NCI-H1417 (cell line): ENCODE measurements at places on chromosomes 4 and X.

DNA sequence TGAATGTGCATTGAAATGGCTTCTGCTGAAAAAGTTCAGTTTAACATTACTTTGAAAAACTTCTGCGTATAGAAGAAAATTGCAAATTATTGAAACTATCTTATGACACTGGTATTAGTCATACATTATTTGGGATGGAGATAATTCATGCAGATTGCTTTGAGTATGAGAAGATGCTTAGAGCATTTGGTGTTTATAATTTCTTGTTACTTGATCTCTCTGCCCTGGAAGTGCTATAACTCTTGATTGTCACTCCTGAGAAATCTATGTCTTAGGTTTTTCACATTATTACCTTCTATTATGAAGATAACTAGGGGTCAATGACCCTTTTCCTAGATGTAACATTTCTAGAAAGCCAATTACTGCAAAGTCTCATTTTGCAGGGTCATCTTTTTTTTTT lies 36.4 kb downstream of the TMEM131L start:
- no peak for DNase-seq

DNA sequence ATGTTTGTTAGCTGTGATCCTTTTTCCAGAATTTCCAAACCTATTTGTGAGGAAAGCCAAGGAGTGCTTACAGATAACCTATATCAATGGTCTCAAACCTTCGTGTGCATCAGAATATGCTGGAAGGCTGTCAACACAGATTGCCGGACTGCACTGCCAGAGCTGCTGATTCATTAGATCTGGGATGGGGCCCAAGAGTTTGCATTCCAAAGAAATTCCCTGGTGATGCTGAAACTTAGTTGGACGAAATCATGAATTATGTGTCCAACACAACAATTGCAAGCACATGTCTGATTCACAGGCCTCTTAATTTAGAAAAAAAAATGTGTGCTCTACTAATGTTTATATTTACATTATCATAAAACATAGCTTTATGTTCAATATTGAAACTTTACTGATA lies 544.0 kb upstream of the AMOT start:
- DNase-seq = no peak

- peak; percentile 76 for DNase-seq
These were observed 53.4 kb downstream of the ZNF518B start for GRCh38 chr4:10403633-10404445.

- no peak for DNase-seq
These were observed 54.7 kb downstream of the FAM193A start for GRCh38 chr4:2591189-2591588.

- no peak for DNase-seq
These were observed 389.7 kb downstream of the SPRY1 start for GRCh38 chr4:123786163-123786915.

DNA sequence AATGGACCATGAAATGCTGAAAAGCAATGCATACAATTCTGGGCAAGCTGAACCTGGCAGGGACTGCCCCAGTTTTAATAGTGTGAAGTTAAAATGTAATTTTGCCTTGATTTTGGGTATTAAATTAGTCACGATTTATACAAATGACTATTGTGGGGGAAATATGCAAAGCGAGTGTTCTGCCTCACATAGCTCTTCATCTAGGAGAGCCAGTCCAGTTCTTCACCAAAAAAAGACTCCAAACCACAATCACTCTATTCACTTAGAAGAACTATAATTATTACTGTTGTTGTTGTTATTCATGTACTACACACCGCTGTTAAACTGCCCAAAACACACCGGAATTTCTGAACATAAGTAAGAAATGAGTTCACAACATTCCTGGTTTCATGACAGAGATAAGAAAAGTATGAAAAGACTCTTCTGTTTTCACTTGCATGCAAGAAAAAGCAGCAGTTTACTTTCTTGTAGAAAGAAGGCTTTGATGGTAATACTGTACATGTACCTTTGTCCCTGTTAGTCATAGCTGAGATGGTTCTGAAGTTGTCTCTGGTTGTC lies 101.9 kb downstream of the QRFPR start:
- no peak for DNase-seq

DNA sequence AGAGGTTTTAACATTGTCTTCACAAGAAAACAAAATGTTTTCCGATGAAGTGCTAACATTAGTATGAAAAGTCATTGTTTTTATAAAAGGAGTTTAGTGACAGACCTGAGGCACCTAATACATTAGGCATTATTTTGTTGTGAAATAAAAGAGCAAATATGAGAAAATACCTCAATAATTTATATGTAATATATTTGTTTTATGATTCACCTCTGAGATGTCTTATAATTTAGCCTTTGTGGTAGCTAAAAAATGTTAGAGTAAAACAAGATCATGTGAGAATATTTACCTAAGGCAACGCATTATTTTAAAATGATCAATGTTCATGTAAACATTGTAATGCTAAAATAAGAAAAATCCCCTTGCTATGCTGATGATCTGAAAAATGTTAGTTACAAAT lies 100.9 kb upstream of the WDFY3 start:
- no peak for DNase-seq

- no peak for DNase-seq
These were observed 94.4 kb downstream of the NLGN4X start for GRCh38 chrX:6134255-6134654.

DNA sequence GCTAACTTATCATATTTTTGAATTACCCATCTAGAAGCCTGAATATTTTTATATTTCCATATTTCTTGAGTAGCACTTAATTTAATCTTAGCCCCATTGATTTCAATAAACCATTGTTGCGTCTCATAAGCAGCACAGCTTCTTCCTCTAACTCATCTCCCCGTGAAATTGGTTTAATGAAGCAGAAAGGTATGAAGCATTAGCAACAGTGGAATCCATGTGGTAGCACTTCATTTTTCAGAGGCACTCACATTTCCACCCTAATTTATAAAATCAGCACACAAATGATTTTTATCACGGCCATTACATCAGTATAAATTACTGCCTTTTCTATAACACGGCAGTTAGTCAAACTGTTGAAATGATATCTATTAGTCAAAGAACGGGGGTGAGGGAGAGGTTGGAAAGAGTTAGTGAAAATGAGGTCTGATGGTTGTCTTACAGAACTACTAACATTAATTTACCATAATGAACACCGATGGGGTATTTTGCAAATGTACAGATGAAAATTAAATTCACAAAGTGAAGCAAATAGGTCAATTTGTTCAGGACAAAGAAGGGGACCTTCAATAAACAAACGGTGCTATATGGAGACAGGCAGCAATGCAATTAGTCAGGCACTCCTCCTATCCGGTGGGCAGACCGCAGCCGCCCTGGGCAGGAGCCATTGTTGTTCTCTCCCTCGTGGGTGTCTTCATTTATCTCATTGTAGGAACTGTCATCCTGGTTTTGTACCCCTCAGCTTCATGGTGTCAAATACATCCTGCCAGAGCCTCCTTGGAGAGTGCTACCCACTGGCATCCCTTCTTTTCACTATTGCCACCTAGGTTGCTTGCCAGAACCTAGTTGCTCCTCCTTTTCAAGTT lies 205.7 kb downstream of the SOX3 start:
- no peak for DNase-seq

DNA sequence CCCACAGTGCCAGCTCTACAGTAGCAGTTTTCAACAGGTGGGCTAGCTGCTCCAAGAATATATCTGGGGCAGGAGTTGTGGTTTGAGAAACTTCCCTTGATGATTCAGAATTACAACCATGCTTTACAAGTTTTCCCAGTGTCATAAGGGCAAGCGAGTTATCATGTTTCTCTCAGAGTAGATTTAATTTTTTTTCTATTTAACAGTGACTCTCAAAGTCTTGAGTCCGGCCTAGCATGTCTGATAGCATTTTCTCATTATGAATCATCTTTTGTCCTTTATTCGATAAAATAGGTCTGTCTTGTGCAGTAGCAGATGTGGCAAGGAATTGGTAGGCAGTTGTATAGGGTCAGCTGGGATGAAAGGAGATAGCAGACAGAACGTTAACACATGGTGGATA lies 62.2 kb upstream of the SPANXD start:
- no peak for DNase-seq

- DNase-seq = no peak
These were observed 588.3 kb upstream of the DIPK2B start for GRCh38 chrX:45788941-45789348.

DNA sequence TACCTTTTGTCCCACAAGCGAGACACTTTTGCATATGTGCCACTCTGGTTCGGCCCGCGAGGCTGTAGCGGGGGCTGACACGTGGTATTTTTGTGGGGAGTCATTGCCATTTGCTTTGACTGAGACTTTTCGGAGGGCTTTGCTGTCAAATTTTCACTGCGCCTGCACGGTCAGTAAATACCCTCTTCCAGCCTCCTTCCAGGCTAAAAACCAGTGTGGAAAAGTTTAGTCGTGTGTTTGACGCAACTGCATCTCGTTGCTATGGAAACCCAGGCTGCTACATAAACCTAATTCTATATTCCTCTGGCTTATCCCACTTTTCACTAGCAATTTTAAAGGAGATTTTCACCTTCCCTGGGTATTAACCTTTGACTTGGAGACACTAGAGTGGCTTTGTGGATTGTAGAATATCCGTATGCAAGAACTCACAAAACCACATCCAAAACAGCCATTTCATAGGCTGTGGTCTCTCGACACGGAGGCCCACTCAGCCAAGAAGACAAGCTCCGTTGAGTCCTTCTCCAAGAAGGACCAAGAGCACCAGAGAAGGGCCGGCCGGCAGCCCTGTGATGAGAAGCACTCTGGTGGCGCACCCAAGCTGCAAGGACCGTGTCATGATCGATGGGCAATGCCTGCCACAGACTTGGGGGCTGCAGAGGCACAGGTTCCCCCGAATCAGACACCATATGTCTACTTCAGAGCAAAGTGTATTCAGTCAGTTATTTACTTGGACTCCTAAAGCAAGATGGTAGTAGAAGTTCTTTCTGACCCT lies 38.4 kb upstream of the ENPP6 start:
- DNase-seq = no peak

DNA sequence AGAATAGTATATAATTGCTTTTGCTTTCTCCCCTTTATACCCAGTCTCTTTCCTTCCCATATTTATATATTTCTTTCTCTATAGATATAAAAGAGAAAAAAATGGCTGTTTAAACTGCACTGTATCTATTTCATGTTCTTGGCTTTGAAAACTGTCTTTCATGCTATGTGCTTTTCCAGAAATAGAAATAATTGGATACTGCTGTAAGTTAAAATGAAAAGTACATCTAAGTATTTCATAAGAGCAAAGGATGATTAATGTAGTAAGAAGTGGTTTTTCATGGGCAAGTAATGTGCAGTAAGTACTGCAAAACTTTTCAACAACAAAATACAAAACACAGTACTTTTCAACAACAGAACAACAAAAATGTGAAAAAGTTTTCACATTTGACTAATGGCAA lies 237.9 kb downstream of the SNCA start:
- no peak for DNase-seq

- DNase-seq = no peak
These were observed 867.8 kb downstream of the CCSER1 start for GRCh38 chr4:90994851-90995574.

GRCh38 chr4:127268367-127268766 lies 364.4 kb upstream of the INTU start:
- DNase-seq = no peak

- DNase-seq = no peak
These were observed 8.7 kb downstream of the FRG2 start for GRCh38 chr4:190018201-190018920.

GRCh38 chr4:8647626-8648025 lies 55.1 kb downstream of the CPZ start:
- no peak for DNase-seq

DNA sequence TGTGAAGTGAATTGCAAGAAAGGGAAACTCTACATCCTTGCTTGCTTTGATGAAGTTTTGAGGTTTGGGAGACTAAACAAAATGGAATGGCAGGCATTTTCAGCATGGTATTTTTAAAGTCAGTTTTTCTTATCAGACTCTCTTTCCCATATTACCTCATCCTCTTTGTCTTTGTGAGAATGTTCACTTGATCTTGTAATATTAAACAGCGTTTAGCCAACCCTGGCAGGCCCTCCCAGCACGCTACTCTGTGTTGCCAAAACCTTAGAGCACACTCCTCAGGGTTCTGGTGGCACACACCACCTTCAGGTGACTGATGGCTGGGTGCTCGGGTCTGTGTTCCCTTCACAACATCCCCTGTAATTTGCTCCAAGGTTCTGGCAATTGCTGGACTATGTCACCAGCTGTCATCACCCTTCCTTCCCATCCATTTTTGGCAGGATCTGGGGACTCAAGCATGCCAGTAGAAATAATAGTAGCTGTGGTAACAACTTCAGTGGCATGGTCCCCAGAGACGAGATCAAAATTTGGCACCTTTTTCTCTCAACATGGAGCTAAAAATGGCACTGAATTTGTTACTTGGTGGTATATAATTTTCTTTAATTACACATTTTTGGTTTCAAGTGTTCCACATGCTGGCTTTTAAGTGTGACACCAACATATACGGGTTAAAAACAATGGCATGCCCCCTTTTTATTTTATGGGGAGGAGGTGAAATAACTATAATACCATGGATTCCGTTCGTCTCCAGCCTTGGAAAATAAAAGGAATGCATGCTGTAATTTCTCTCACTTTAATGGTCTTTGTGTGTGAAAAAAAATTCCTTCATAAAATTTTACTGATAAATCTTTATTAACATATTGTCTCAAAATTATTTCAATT lies 273.1 kb downstream of the DCTD start:
- DNase-seq = no peak

DNA sequence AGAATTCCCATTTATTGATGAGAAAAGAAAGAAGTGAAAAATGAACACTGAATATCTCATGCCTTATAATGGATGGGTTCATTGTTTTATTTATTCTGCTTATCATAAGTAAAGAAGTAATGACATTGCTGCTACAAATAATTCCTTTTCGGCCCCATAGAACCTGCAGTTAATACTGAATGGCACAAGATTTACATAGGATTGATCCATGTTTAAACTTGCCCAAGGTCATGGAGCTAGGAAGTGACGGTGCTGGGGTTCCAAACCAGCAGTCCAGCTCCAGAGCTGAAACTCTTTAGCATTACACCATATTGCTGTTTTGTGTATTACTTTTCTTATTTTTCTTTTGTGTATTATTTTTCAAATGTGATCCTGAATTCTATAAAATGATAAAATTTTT lies 30.2 kb upstream of the PRSS48 start:
- DNase-seq = no peak

DNA sequence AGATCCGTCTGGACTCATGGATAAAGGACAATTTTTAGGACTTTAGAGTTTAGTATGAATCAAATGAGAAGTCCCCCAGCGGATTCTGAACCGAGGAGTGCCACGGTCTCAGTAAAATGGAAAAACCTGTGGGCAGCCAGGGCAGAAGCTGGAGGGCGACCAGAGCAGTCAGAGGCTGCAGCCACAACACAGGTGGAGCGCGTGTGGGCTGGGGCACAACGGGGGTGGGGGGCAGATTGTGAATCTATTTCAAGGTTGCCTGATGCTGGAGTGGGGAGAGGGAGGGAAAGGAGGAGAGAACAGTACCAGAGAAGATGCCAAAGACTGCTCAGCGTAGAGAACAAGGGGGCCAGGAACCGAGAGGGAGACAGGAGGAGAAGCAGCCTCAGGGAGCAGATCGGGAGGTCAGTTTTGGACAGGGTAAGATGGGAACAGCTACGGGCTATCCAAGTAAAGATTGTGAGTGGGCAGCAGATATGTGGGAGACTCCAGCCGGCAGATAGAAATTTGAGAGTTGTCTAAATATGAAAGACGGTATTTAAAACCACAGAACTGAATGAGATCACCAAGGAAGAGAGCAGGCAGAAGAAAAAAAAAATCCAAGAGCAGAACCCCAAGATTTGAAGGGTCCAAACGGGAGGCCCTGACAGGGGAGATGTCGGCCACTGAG lies 9.5 kb downstream of the FAT1 start:
- DNase-seq = no peak
